ENCODE measurements at places on chromosomes 12 and 14. TPM values are rescaled to one million over a fixed set of nuclear protein-coding genes. Genes with fewer than 3 reads are reported as not detected.

PTPRB gene
- total RNA-seq, result 0.21 TPM

MNAT1 gene
- 23.2 TPM for total RNA-seq

FGF23 gene
- not detected for total RNA-seq

FANCM gene
- total RNA-seq, result 11.2 TPM

NKX2-1 gene
- not detected for total RNA-seq

CMTM5 gene
- total RNA-seq, result 22.0 TPM

RNF212B gene
- 0.10 TPM for total RNA-seq

GLIPR1L2 gene
- 0.10 TPM for total RNA-seq

VCPKMT gene
- total RNA-seq, result 18.5 TPM

MFAP5 gene
- not detected for total RNA-seq

SERPINA12 gene
- not detected for total RNA-seq

WDHD1 gene
- total RNA-seq, result 2.1 TPM

All from mononuclear cell (primary cell).